ENCODE measurements at places on chromosomes 6 and 20. TPM values are rescaled to one million over a fixed set of nuclear protein-coding genes. Genes with fewer than 3 reads are reported as not detected.

GRCh38 chr6:1952740-1953360, 292.6 kb downstream of the GMDS start:
- no peaks in the 10 kb centered on the region for H3K36me3 ChIP-seq
- no peak overlapping the region for H3K4me3 ChIP-seq
- H3K27ac ChIP-seq: peak overlapping the region; percentile 79
- peaks cover 13% of the 10 kb centered on the region for H3K4me1 ChIP-seq
- DNase-seq: peak; percentile 95

DNA sequence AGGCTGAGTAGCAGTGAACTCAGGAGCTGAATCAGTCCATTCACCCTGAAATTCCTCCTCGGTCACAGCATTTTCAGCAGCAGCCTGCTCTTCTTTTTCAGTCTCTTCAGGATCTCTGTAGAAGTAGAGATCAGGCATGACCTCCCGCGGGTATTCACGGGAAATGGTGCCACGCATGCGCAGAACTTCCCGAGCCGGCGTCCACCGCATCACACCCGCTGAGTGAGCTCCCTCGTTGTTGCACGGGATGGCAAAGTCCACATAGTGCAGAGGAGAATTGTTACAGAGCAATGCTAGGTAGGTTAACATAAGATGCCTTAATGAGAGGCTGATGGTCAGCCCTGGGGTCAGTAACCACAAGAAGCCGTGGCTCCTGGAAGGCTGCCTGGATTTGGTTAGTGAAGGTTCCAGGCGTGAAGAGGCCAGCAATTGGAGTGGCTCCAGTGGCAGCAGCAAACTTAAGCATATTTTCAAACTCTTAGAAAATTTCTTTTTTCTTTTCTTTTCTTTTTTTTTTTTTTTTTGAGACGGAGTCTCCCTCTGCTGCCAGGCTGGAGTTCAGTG, 113.5 kb upstream of the HDAC2 start:
- no peak for DNase-seq
- no peaks in the 10 kb centered on the region for H3K36me3 ChIP-seq

Gene SDCBP2
- 4.2 TPM for polyA plus RNA-seq

Gene MPIG6B
- polyA plus RNA-seq: not detected

- H3K36me3 ChIP-seq: no peaks in the 10 kb centered on the region
- peak overlapping the region; percentile 72 for H3K4me3 ChIP-seq
- H3K27me3 ChIP-seq: no peaks in the 10 kb centered on the region
- H3K27ac ChIP-seq: peak overlapping the region; percentile 100
Measured at GRCh38 chr20:53828088-53828681, 234.5 kb upstream of the ZNF217 start.

DNA sequence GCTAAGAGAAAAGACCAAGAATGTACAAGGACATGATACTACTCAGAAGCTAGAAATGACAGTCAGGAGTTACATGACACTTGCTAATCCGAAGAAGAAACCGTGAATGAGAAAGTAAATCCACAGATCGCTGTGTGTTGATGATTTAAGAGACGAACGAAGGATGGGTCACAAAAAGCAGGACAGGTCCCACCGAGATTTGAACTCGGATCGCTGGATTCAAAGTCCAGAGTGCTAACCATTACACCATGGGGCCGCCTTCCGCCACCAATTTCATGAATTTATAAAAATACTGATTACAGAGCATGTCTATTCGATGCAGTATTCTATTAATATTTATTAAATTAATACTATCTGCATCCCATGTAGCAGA, 54.0 kb upstream of the BTN3A2 start:
- DNase-seq: peak; percentile 64
- no peaks in the 10 kb centered on the region for H3K27me3 ChIP-seq
- peak overlapping the region; percentile 95 for H3K4me3 ChIP-seq
- H3K27ac ChIP-seq: peak overlapping the region; percentile 66
- no peaks in the 10 kb centered on the region for H3K36me3 ChIP-seq
- peaks cover 23% of the 10 kb centered on the region for H3K4me1 ChIP-seq

Gene LIN28B
- polyA plus RNA-seq: 0.04 TPM

Gene ESR1
- polyA plus RNA-seq: 0.24 TPM

DNA sequence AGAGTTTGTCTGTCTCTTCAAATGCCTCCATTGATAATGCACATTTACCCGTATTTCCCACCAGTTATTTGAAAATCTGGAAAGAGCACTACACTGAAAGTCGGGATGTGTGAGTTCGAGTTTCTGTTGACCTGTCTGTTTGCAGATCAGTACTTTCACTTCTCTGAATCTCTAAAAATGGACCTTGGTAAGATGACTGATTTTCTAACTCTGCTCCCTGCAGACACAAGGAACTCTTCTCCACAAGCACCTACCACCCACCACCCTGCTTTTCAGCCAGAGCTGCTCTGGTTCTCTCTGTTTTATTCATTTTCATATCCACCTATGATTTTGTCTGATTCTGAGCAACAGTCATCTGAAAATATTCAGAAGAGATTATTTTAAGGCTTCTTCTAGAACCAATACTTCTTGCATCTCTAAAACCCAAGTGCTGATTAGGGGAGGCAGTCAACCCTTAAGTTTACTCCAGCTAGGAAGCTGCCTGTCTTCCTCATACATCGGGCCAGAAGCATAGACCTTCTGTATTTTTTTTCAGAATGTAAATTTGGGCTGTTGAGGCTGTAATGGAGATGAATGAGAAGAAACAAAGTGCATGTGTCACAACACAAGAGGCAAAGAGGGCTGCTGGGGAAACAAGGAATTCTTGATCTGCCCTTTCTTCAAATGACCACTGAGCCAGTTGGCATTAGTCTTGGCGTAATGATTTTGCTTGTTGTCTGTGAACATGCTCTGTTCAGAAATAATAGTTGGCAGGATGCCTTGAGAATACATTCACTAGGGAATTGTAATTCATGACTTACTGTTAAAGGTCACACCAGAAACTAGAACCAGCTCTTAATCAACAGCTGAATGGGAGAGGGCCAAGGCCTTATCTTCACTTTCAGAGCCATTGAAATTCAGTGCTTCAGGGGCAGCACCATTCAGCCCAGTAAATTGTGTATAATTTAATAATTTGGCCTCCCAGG, 85.4 kb upstream of the MYLIP start:
- peaks cover 4% of the 10 kb centered on the region for H3K27me3 ChIP-seq
- no peak overlapping the region for H3K27ac ChIP-seq
- H3K4me3 ChIP-seq: no peak overlapping the region

DNA sequence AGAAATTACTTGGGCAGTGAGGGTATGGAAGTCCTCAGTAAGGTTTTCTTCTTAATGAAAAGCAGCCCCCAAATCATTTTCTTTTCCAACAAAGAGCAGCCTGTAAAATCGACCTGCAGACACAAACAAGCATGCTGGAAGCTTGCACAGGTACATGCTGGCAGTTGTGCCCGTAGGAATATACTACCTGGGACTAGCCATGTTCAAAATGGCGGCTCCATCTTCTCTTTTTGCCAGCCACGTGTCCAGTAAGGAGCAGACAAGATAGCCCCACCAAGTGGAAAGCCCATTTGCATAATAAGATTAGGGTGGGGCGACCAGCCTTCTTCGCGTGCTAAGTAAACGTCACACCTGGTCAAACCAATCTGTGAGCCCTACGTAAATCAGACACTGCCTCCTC, 259.4 kb upstream of the AGPAT4 start:
- H3K36me3 ChIP-seq: no peaks in the 10 kb centered on the region
- no peak for DNase-seq
- H3K27me3 ChIP-seq: no peaks in the 10 kb centered on the region
- no peak overlapping the region for H3K27ac ChIP-seq
- no peaks in the 10 kb centered on the region for H3K4me1 ChIP-seq
- H3K4me3 ChIP-seq: no peak overlapping the region

DNA sequence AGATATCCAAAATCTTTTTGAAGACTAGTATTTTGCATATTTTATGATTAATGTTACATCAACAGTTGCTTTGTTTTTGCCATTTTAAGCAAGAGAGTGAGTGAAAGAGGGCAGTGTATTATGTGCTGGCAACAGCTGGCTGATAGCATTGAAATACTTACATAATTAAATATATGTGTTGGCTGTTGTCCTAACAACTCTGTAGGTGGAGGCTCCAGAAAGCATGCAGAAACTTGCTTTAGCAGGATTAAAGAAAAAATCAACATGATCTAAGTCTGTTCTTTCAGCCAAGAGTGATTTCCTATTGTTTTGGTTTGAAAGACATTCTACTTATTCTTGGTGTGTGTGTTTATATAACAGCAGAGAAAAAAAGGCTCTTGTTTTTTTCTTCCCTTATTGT, 127.5 kb downstream of the CDKAL1 start:
- no peaks in the 10 kb centered on the region for H3K27me3 ChIP-seq
- H3K36me3 ChIP-seq: no peaks in the 10 kb centered on the region
- no peak overlapping the region for H3K27ac ChIP-seq
- DNase-seq: peak; percentile 3
- peaks cover 7% of the 10 kb centered on the region for H3K4me1 ChIP-seq

GRCh38 chr6:82006027-82006738, 241.4 kb downstream of the IBTK start:
- no peaks in the 10 kb centered on the region for H3K4me1 ChIP-seq
- H3K4me3 ChIP-seq: no peak overlapping the region
- no peak overlapping the region for H3K27ac ChIP-seq
- DNase-seq: peak; percentile 73
- H3K27me3 ChIP-seq: no peaks in the 10 kb centered on the region
- H3K36me3 ChIP-seq: no peaks in the 10 kb centered on the region

GRCh38 chr6:43075670-43076463, at the start of gene PTK7:
TSS of gene PTK7 (plus strand) at chr6:43076314. CDS start at chr6:43076489, 175 bp downstream.
- no peaks in the 10 kb centered on the region for H3K36me3 ChIP-seq
- peak; percentile 77 for DNase-seq
- H3K4me1 ChIP-seq: peaks cover 30% of the 10 kb centered on the region
- peak within 1 kb of the TSS; percentile 94 for H3K4me3 ChIP-seq

- H3K4me3 ChIP-seq: no peak overlapping the region
- peaks cover 4% of the 10 kb centered on the region for H3K4me1 ChIP-seq
- peak; percentile 59 for DNase-seq
Measured at GRCh38 chr6:139230391-139230840, 61.4 kb downstream of the TXLNB start.

- H3K27ac ChIP-seq: peak overlapping the region; percentile 68
- no peaks in the 10 kb centered on the region for H3K27me3 ChIP-seq
- DNase-seq: peak; percentile 91
- no peak overlapping the region for H3K4me3 ChIP-seq
Measured at GRCh38 chr6:41705996-41706835, 29.2 kb downstream of the TFEB start.

Data from GM23248 (cell line).